ENCODE measurements at places on chromosomes 2 and 18. TPM values are rescaled to one million over a fixed set of nuclear protein-coding genes. Genes with fewer than 3 reads are reported as not detected.

Gene PLEK
- 138 TPM for total RNA-seq

Gene TXNDC2
- total RNA-seq = 0.13 TPM

Gene PLEKHH2
- 0.07 TPM for total RNA-seq

Gene SPATA3
- total RNA-seq = not detected

Gene TET3
- total RNA-seq = 60.1 TPM

Gene KCNS3
- total RNA-seq = 1.1 TPM

Gene DCC
- not detected for total RNA-seq

GRCh38 chr2:133599811-133600210 lies 31.5 kb upstream of the NCKAP5 start:
- no peak for DNase-seq

- no peak for DNase-seq
These were observed 325.9 kb downstream of the SLC8A1 start for GRCh38 chr2:40126006-40126405.

DNA sequence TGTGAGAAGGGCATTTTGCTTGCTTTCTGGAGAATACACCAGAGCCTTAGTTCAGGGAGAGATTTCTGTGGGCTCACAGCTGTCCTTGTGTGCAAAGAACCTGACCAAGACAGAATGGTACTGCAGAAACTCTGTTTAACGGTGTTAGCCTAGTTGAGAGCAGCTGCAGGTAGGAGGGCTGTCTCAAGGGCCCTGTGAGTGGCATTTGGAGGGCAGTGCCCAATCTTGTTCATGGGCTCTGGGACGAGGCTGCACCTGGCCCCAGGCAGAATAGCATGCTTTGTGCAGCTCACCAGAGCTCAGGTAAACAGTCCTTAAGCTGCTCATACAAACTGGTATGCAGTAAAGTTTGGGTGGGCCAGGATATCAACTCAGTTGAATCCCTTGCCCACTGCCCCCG lies 16.9 kb upstream of the RGPD4 start:
- DNase-seq = no peak

GRCh38 chr2:160334028-160334741 lies 134.1 kb upstream of the ITGB6 start:
- DNase-seq = no peak

GRCh38 chr2:236724200-236724599 lies 154.6 kb downstream of the ACKR3 start:
- DNase-seq = no peak

- no peak for DNase-seq
These were observed 103.6 kb upstream of the CELF4 start for GRCh38 chr18:37668971-37669747.

- no peak for DNase-seq
These were observed 30.1 kb downstream of the KCTD18 start for GRCh38 chr2:200479692-200480265.

GRCh38 chr2:10837298-10838266 lies 25.0 kb upstream of the PDIA6 start:
- DNase-seq = no peak

DNA sequence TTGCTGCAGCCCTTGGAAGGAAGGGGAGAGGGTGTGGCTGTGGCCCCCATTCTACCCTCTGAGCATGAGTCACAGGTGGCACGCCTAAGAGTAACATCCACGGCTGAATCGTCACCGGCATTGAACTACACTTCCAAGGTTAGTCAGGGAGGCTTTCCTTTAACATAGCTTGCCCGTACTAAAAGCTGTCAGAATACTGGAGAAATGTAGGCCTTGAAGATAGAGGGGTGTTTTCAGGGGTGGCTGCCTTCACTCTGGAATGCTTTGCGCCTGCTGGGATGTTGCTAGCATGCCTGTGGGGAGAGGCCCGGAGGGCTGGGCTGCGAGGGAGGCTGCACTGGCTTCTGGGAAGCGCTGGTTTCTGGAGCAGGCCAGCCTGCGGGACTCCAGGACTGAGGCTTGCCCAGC lies 333.7 kb downstream of the AGAP1 start:
- no peak for DNase-seq

DNA sequence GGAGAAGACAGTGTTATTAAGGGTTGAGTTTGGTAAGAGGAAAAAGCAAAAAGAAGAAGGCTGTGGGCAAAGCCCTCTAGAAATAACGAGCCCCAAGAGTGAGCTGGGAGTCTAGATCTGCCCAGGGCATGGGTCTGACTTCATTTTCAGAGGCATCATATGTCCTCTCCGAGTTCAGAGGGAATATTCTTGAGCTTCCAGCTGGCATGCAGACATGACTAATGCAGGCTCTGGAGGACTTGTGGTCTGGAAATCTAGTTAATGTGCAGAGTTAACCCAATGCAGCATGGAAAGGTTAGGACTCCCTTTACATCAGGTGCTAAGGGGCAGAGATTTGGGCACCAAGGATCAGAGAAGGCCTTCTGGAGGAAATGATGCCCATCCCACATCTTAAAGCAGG lies 7.3 kb downstream of the ACMSD start:
- DNase-seq = no peak

DNA sequence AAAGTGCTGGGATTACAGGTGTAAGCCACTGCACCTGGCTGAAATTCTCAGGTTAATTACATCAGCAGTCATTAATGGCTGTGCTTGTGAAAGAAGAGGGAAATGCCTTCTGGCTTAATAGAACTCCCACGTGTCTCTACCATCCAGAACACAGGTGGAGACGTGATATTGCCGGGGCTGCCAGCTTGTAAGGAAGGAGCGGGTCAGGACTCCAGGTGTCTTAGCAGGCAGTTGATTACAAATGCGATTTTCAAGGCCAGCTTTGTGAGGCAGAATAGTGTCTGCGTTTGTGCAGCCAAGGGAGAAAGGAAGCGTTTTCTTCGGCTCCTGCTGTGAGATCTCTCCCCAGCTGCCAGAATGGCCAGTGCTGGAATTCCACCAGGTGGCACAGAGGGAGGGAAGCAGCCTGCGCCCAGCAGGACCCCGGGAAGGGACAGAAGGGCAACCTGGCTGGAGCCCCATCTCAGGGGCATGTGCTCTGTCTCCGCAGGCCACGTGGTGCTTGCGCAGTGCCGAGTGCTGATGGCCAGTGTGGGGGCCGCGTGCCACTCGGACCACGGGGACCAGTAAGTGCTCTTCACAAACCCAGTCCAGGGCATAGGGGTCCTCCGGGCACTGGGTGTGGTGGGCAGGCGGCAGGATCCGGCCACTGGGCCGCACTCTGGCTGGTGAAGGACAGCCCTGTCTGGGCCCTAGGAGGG lies 3.7 kb upstream of the ESPNL start:
- no peak for DNase-seq

Data from activated B cell treated with CpG ODN at 0.5 μM for 24 hours (primary cell).